Psoas muscle (tissue), 8 donors: ENCODE measurements at places on chromosomes 2 and 18.

GRCh38 chr2:71516253-71516888 lies 63.0 kb downstream of the DYSF start:
- no peak for DNase-seq

- no peak for DNase-seq
These were observed 997.4 kb upstream of the PIK3C3 start for GRCh38 chr18:40957533-40958070.

DNA sequence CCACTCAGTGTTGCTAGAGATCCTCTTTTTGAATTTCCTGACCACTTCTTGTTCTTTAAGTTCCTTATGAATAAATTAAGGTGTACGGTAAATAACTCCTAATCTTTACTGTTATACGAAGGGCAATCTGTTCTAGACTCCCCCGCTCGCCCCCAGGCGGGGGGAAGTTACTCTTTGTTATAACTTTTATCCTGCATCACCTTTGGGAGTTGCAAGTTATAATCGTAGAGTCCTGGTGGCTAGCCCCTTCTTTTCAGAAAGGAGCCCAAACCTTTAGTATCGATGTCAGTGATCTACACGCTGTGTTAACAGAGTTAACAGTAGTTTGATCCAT lies 652 bp downstream of the GCA start:
- DNase-seq: no peak

- DNase-seq: no peak
These were observed 44.5 kb upstream of the SP3 start for GRCh38 chr2:174009488-174010223.

- DNase-seq: no peak
These were observed 650.8 kb downstream of the DCDC2C start for GRCh38 chr2:4354164-4354563.

GRCh38 chr2:156915332-156915731 lies 342.2 kb upstream of the GALNT5 start:
- DNase-seq: no peak

GRCh38 chr2:45710468-45710867 lies 59.0 kb downstream of the PRKCE start:
- DNase-seq: no peak
